HuH-7 (cell line): ENCODE measurements at places on chromosomes 4 and X.

DNA sequence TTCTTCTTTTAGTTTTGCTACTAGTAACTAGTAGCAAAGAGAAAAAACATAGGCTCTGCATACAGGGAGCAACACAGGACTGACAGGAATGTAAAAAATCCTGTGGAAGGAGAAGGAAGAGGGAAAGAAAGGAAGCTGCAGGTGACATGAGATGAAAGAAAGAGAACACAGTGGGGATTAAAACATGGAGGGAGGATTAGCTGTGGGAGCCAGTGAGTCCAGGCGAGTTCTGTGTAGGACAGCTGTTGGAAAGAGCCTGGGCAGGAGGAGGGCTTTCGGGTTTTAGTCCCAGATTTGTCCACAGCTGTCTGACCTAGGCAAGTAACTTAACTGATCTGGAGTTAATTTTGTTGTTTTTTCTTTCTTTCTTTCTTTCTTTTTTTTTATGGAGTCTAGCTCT, 21.6 kb downstream of the CCNG2 start:
- DNase-seq: no peak

DNA sequence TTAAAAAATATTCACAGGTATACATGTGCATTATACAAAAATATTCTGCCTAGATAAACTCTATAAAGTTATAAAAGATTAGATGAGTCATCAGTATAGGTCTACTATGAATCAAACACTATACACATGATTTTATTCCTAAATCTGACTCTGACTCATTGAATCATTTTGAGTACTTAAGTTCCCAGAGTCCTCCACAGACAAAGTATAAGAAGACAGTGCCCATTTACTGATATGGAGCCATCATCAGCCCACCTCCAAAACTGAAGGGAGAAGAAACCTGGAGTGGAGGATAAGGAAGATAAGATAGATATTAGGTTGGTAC, 28.7 kb upstream of the ANTXR2 start:
- no peak for DNase-seq

GRCh38 chrX:132730726-132731125, 227.7 kb downstream of the HS6ST2 start:
- no peak for DNase-seq

DNA sequence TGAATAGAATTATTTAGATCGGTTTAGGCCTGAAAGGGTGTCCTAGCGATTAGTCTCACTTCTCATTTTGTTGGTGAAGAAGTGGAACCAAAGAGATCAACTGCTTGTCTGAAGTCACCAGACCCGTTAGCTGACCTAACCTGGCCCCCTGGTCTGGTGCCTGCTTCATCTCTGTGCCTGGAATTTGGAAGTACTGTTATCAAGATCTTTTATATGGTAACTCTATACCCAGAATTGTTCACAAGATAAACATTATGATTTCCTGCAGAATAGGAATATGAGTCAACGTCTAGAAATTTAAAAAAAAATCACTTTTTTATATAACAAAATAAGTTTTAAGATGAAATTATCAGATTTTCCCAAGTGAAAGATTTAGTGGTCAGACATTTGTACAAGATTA, 37.2 kb downstream of the LRP2BP start:
- no peak for DNase-seq

- no peak for DNase-seq
These were observed 19.9 kb downstream of the BCOR start for GRCh38 chrX:40077906-40078305.

GRCh38 chrX:6849716-6850414, 297.6 kb upstream of the STS start:
- no peak for DNase-seq

- no peak for DNase-seq
These were observed 148.2 kb downstream of the SMIM20 start for GRCh38 chr4:26062215-26062614.

DNA sequence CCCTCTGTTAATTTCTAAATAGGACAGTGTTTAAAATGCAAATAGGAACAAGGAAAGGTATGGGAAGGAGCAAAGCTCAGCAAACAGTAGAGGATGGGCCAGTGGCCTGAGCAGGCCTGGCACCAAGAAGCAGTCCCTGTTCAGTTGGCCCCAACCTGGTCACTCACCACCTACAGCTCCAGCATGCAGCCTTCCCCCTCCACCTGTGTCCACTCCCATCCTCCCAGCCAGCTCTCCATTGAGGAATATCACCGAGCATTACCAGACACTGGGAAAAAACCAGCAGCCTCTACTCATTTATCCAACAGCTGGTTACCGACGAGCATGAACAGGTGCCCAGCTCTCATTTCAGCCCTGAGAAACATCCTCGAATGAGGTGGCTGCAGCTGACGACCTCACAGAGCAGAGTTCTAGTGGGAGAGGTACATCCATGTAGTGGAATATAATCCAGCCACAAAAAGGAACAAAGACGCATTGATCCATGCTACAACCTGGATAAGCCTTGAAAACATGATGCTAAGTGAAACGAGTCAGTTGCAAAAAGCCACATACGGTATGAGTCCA, 25.6 kb downstream of the CD99L2 start:
- no peak for DNase-seq

GRCh38 chr4:48779095-48779997, 733 bp downstream of the FRYL start:
- peak; percentile 32 for DNase-seq

DNA sequence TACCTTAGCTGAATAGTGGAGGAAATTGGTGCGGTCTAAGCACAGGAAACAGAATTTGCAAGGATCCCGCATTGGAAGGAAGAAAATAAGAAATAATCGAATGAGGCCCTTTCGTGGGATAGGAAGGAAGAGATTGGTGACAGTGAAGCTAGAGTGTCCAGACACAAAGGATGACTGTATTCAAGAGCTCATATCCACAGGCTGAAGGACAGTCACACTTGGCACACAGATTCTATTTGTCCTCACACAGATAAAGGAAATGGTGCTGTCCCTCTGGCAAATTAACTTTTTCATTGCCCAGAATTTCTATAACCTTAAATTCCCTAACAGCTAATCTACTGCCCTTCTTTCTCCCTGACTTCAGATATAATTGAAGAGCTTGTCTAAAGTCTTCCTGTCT, 2188.9 kb upstream of the TENM3 start:
- DNase-seq: no peak

- no peak for DNase-seq
These were observed 55.2 kb downstream of the HPGD start for GRCh38 chr4:174467107-174467506.

GRCh38 chr4:186861317-186861716, 137.7 kb upstream of the FAT1 start:
- DNase-seq: no peak

GRCh38 chr4:184845367-184846021, 19.7 kb upstream of the ACSL1 start:
- DNase-seq: no peak

DNA sequence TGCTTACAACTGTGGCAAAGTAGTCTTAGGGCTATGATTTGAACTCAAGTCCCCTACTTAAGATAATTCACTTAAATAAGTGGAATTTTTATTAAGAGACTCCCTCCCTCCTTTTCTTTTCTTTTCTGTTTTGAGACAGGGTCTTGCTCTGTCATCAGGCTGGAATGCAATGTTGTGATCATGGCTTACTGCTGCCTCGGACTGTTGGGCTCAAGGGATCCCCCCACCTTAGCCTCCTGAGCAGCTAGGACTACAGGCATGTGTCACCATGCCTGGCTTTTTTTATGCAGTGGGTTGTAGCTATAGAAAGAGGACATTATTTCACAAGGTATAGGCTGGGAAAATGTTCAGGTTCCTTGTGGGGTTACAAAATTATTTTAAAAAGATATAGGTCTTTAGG, 19.2 kb downstream of the DIAPH2 start:
- no peak for DNase-seq

GRCh38 chr4:39631700-39632079, 7.0 kb downstream of the SMIM14 start:
- no peak for DNase-seq

DNA sequence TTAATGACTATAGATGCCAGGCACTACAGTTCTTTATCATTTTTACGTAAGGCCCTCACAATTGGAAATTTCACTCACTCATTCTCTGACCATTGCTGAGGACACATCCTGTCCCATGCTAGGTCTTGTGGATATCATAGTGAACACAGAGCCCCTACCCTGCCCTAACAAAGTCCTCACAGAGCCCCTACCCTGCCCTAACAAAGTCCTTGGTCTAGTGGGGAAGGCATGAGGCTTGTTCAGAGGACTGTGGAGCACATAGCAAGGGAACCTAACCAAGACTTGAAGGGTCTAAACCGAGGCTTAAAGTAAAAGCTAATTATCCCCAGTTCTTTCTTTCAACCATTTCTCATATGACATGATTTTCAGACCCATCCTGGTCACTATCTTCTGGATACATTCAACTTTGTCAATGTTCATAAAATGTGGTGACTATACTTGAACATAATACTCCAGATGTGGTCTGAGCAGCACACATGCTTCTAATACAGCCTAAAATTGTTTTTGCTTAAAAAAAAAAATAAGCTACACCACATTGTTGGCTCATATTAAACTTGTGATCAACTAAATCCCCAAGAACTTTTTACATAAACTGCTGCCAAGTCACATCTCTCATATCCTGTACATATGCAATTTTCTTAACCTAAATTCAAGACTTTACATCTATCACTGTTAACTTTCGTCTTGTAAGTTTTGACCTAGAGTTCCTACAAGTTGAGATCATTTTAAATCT, 77.0 kb downstream of the GPC3 start:
- no peak for DNase-seq

DNA sequence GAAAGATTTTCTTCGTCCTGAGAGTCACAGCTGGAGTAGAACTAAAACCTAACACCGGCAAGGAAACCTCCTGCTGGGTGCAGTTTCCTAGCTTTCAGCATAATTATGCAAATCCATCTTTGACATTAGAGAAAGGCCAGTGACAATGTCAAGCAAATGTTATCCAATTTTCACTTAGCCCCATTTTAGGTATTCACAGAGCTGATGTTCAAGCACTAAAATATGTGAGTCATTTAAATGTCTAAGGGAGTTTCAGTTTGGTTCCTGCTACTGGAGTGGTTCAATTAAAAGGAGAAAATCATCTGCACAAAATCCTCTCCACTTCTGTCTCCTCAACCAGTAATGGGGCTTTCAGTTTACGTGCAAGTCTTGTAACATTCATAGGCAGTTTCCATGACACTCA, 37.1 kb upstream of the AMOT start:
- no peak for DNase-seq

GRCh38 chrX:120380699-120381098, 18.8 kb downstream of the ATP1B4 start:
- peak; percentile 10 for DNase-seq

DNA sequence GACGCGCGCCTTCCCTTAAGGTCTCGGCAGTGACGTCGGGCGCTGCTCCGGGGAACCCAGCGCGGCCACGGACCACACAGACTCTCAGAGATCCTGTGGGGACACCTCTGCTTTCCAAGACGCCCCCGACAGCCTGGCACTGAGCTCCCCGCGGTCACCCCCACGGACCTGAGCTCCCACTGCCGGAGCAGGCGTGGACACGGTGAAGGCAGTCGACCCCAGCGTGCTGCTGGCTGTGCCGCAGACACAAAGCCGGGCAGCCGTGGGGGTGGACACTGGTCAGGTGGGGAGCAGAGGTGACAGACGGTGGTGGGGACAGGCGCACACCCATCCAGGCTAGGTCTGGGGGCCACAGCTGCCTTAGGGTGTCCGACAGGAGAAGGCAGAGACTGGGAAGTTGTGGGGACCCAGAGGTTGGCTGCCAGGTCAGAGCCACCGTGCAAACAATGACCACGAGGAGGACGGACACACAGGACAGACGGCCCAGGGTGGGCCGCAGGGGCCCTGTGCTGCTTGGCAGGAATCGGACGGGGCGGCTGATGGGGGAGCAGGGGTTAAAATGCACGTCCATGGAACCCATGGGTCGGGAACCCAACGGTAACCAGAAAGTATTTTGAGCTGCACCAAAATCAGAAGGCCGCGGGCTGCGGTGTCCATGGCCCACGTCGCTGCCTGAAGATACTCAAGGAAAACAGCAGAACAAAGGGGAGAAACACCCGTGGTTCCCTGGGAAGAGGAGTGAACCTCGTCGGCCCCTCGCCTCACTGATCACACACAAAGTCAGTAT, 16.6 kb upstream of the GTPBP6 start:
- no peak for DNase-seq

DNA sequence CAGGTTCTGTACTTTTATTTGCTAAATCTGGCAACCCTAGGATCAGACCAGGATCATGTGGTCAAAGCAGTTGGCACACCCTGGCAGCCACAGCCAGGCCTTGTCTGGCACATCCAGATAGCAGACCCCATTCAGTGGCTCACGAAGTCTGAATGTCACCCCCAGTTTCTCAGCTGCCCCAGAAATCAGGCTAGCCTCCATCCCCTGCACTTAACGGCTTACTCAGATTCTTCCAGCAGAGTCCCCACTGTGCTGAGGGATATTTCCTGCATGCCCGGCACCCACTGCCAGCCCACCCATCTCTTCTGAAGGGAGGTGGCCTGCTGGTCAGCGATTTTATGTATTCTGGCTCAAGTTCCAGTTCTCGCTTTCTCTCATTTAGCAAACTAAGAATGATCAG, 4.7 kb upstream of the AWAT2 start:
- DNase-seq: no peak

GRCh38 chr4:60657807-60658206, 542.3 kb upstream of the ADGRL3 start:
- no peak for DNase-seq

DNA sequence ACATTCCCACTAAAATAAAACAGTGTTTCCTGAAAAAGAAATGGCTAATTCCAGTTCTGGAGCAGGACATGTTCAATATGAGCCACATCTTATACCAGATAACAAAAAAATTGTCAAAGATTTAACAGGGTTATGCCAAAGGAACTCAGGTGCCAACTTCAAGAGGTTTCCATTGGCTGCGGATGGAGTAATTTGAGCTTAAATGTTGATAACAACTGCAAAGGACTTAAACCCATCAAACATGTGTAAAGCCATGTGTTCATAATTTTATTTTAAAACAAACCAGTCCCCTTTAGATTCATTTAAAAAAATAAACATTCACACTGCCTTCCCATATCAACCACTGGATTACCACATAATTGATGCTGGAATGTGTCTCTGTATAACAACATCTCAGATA, 156.4 kb upstream of the PCDH18 start:
- no peak for DNase-seq

DNA sequence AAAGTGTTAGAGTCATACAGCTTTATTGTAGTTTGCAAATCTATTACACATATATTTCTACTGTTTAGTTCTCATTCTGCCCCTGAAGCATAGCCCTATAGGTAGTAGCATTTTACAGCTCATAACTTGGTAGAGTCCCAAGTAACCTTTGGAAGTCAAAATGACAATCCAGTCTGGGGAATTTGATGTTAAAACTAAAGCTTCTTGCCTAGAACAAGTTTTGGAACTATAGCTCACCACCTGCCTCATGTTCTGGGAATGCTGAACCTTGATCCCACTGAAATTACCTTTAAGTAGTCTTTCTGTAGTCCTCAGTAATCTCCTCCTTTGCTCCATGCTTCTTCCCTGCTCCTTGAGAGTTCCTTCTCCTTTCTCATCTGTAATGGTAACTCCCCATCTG, 8.4 kb downstream of the UGT8 start:
- no peak for DNase-seq

DNA sequence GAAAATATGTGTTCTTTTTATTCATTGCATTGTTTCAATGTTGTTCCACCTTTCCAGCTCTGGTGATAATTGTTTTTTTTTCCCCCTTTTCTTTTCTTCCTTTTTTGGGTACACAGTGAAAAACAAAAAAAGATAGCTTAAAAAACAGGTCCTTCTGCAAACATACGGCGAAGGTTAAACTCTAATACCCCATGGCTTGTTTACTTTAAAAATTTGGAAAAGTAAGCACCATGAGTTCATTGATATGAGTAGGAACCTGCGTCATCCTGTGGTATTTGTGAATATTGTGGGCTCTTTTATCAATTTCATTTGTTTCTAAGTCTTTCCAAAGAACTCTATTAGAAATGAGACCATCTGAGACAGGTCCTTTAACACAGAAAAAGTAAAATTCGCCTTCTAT, 123.5 kb downstream of the CHRNA9 start:
- no peak for DNase-seq
